ENCODE measurements at places on chromosomes 4 and X. TPM values are rescaled to one million over a fixed set of nuclear protein-coding genes. Genes with fewer than 3 reads are reported as not detected.
A peak's percentile ranks its signal among the peaks of the same experiment; 100 is the strongest.

GRCh38 chrX:72018277-72019112, 107.8 kb downstream of the NHSL2 start:
- no peaks in the 10 kb centered on the region for H3K36me3 ChIP-seq
- H3K4me3 ChIP-seq = no peak overlapping the region
- H3K27ac ChIP-seq = no peak overlapping the region
- peaks cover 3% of the 10 kb centered on the region for H3K4me1 ChIP-seq

- no peak for DNase-seq
- no peaks in the 10 kb centered on the region for H3K27me3 ChIP-seq
- no peaks in the 10 kb centered on the region for H3K36me3 ChIP-seq
- no peak overlapping the region for H3K4me3 ChIP-seq
Observed at GRCh38 chrX:7068939-7069367, 78.6 kb upstream of the STS start.

DNA sequence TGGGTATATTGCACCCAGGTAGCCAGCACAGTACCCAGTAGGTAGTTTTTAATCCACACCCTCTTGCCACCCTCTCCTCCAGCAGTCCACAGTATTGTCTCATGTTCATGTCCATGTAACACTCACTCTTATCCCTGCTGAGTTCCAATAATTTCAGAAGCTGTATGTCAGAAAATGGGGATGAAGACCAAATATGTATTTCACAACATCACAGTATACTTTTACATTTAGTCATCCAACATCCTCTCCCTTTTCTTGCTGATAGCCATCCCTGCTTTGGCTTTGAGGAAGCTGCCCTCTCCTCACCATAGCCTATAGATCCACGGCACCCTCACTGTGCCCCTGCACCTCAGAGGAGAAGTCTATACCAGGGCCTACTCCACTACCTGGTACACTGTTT, 126.0 kb upstream of the LDB2 start:
- no peak overlapping the region for H3K4me3 ChIP-seq
- H3K4me1 ChIP-seq = no peaks in the 10 kb centered on the region
- no peak for DNase-seq
- H3K27ac ChIP-seq = no peak overlapping the region
- H3K27me3 ChIP-seq = no peaks in the 10 kb centered on the region
- no peaks in the 10 kb centered on the region for H3K36me3 ChIP-seq

- H3K27me3 ChIP-seq = no peaks in the 10 kb centered on the region
- no peak overlapping the region for H3K4me3 ChIP-seq
- no peaks in the 10 kb centered on the region for H3K36me3 ChIP-seq
- peak; percentile 58 for DNase-seq
- H3K4me1 ChIP-seq = no peaks in the 10 kb centered on the region
Observed at GRCh38 chr4:69658133-69658532, 5.1 kb upstream of the UGT2A1 start.

DNA sequence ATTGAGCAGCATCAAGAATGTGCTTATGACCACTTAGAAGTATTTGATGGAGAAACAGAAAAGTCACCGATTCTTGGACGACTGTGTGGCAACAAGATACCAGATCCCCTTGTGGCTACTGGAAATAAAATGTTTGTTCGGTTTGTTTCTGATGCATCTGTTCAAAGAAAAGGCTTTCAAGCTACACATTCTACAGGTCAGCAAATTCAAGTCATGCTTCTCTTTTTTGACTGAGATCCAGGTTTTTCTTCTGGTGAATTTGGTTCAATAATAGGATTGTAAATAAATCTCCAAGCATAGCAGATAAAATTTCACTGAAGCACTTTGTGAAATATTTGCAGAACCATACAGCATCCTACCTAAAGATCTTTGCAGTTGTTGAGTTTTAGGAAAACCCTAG, 218.1 kb downstream of the TLL1 start:
- no peaks in the 10 kb centered on the region for H3K27me3 ChIP-seq
- no peaks in the 10 kb centered on the region for H3K36me3 ChIP-seq
- no peak overlapping the region for H3K4me3 ChIP-seq
- no peaks in the 10 kb centered on the region for H3K4me1 ChIP-seq
- H3K27ac ChIP-seq = no peak overlapping the region
- DNase-seq = no peak

GRCh38 chrX:20118065-20118824, 1.5 kb upstream of the MAP7D2 start:
- no peak overlapping the region for H3K27ac ChIP-seq
- no peaks in the 10 kb centered on the region for H3K4me1 ChIP-seq
- no peak for DNase-seq
- no peaks in the 10 kb centered on the region for H3K36me3 ChIP-seq
- no peak overlapping the region for H3K4me3 ChIP-seq

DNA sequence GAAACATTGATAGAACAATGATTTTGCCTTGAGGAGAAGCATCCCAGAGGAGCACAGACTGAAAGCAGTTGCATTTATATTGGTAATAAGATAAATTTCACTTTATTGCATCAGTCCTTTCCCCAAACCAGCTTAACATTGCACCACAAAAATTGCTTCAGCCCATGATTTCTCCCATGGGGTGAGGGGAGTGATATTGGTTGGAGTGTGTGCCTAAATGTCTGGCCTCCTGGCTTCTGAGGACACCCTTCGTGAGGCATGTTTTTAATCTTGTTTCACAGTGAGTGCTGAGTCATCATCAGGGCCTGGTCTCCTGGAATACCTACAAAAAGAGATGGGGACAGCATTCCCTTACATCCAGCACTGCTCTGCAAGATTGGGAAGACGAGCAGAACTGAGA, 487.9 kb downstream of the C4orf33 start:
- H3K36me3 ChIP-seq = no peaks in the 10 kb centered on the region
- H3K27ac ChIP-seq = no peak overlapping the region
- no peaks in the 10 kb centered on the region for H3K27me3 ChIP-seq
- no peak overlapping the region for H3K4me3 ChIP-seq
- DNase-seq = no peak

DNA sequence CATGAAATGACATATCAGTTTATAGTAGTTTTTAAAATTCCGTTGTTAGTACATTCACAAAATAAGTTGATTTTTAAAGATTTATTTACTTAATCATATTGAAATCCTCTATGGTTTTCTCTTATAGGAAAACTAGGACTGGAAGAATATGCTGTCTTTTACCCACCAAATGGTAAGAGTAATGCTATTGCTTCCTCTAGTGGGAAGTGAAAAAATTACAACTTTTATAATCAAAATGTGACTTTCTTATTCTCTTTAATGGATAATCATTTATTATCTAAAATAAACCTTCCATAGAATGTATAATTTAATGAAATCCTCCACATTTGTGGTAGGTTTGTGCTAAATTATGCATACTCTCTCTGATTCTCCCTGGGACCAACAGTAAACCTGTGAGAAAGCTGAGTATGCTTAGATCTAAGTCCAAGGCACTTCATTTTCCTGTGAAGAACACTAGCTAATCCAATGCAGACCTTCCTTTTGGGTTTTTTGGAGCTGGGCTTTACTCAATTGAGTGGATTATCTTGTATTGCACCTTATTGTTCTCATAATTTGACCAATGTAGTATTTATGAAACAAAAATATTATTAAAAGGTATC, 136.2 kb downstream of the TBC1D19 start:
- no peak for DNase-seq
- no peaks in the 10 kb centered on the region for H3K36me3 ChIP-seq
- H3K4me1 ChIP-seq = no peaks in the 10 kb centered on the region
- no peak overlapping the region for H3K4me3 ChIP-seq

- H3K4me3 ChIP-seq = no peak overlapping the region
- H3K27ac ChIP-seq = no peak overlapping the region
- no peak for DNase-seq
- no peaks in the 10 kb centered on the region for H3K36me3 ChIP-seq
Observed at GRCh38 chr4:113003841-113004240, 45.6 kb upstream of the ANK2 start.

- H3K4me1 ChIP-seq = no peaks in the 10 kb centered on the region
- no peak for DNase-seq
- H3K36me3 ChIP-seq = no peaks in the 10 kb centered on the region
- no peaks in the 10 kb centered on the region for H3K27me3 ChIP-seq
- H3K27ac ChIP-seq = no peak overlapping the region
Observed at GRCh38 chrX:68940601-68941000, 111.8 kb downstream of the EFNB1 start.

GRCh38 chrX:118706681-118707080, 20.7 kb upstream of the IL13RA1 start:
- no peaks in the 10 kb centered on the region for H3K27me3 ChIP-seq
- no peak overlapping the region for H3K4me3 ChIP-seq
- H3K4me1 ChIP-seq = no peaks in the 10 kb centered on the region
- H3K27ac ChIP-seq = no peak overlapping the region

DNA sequence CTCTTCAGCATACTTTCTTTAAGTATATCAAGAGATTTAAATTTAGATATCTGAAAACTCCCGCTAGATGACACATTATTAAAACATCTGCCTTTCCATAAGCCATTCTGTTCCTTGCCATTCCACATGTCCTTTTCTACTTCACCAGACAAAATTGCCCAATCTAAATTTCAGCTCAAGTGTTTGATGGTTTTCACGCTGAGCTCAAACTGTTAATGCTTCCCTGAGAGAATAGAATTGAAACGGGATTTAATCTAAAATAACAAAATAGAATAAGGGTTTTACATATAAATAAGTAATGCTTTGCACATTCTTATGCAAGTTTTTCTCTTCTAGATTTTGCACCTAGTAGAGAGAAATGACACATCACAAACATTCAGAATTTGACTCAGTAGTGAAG, 764.5 kb upstream of the TENM3 start:
- no peaks in the 10 kb centered on the region for H3K4me1 ChIP-seq
- H3K27ac ChIP-seq = no peak overlapping the region
- H3K4me3 ChIP-seq = no peak overlapping the region

GRCh38 chrX:72026341-72027023, 105.2 kb downstream of the RTL5 start:
- DNase-seq = no peak
- H3K36me3 ChIP-seq = no peaks in the 10 kb centered on the region
- H3K27me3 ChIP-seq = no peaks in the 10 kb centered on the region
- no peaks in the 10 kb centered on the region for H3K4me1 ChIP-seq

GRCh38 chr4:184171011-184171410, 46.7 kb downstream of the ENPP6 start:
- peaks cover 9% of the 10 kb centered on the region for H3K27me3 ChIP-seq
- H3K4me1 ChIP-seq = peaks cover 3% of the 10 kb centered on the region
- no peaks in the 10 kb centered on the region for H3K36me3 ChIP-seq

DNA sequence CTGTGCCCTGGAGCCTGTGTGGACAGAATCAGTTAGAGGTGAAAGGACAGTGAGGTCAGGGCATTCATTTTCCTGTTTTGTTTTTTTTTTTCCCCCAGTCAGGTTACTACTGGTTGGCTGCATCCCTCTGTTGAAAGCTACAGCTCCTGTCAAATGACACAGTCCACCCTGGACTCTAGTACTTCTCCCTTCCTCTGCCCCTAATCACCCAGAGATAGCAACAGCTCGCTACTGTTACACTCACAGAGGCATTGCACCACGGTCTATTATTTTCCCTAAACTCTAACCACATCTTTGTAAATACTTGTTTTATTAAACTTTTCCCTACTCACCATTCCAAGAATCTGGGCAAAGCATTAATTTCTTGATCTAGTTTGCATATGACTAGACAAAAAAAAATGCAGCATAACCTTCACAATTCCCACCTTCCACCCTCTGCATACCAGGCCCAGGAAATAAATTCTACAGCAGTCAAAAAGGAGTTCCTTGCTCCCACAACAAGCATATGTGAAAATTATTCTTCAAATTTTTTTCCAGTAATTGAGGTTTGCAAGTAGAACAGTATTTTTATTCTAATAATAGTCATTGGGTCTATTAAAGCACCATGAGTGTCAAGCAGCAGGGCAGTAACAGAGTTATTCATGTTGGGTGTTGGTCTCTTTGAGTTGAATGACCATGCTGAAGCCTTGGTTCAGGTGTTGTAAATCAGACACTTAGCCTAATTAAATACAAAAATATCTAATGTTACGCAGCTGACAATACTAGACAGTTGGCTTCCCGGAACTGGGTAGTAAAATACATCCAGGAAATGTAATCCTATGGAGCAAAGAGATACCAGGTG, 329.2 kb downstream of the INPP4B start:
- H3K4me1 ChIP-seq = no peaks in the 10 kb centered on the region
- H3K27ac ChIP-seq = no peak overlapping the region
- H3K4me3 ChIP-seq = no peak overlapping the region
- no peaks in the 10 kb centered on the region for H3K36me3 ChIP-seq
- no peak for DNase-seq
- H3K27me3 ChIP-seq = no peaks in the 10 kb centered on the region

DNA sequence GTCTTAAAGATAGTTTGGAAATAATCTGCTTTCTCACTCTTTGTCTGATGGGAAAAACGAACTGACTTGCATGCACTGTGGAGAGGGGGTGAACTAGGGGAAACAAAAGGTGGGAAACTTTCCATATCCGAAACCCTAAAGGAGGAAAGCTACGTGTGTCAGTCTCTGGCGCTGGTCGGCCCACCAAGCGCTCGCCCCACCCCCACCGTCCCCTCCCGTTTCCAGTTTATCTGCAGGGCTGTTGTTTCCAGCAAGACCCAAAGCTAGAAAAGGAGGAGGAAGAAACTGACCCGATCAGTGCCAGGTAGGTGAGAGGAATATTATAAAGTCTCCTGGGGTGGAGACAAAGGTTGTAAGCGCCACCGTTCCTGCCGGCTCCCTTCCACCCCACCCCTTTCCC, 552 bp downstream of the TCEAL9 start:
- no peak for DNase-seq
- no peaks in the 10 kb centered on the region for H3K27me3 ChIP-seq
- peak overlapping the region; percentile 81 for H3K27ac ChIP-seq

DNA sequence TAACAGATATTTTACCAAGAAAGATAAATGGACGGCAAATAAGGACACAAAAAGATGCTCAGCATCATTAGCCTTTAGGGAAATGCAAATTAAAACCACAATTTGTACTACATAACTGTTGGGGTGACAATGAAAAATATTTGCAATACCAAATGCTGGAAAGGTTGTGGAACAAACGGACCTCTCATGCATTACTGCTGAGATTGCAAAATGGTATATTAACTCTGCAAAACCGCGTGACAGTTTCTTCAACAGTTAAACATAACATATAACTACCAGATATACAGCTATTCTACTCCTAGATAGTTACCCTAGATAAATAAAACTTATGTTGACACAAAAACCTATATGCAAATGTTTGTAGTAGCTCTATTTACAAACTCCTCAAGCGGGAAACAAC, 6.3 kb upstream of the OTC start:
- H3K4me1 ChIP-seq = no peaks in the 10 kb centered on the region
- DNase-seq = no peak
- H3K4me3 ChIP-seq = no peak overlapping the region
- H3K36me3 ChIP-seq = no peaks in the 10 kb centered on the region
- no peak overlapping the region for H3K27ac ChIP-seq
- H3K27me3 ChIP-seq = no peaks in the 10 kb centered on the region

GRCh38 chr4:152972821-152973628, 36.9 kb downstream of the FHDC1 start:
- no peak overlapping the region for H3K27ac ChIP-seq
- H3K4me3 ChIP-seq = no peak overlapping the region
- peaks cover 10% of the 10 kb centered on the region for H3K36me3 ChIP-seq
- no peak for DNase-seq
- H3K27me3 ChIP-seq = no peaks in the 10 kb centered on the region

GRIA3 gene
- total RNA-seq = not detected

RASL11B gene
- total RNA-seq = 2.2 TPM

SPATA18 gene
- total RNA-seq = 17.3 TPM

FGB gene
- total RNA-seq = 1.2 TPM

NXF2 gene
- not detected for total RNA-seq

KLHL13 gene
- 0.58 TPM for total RNA-seq
